ENCODE measurements at places on chromosomes 2 and 18.

DNA sequence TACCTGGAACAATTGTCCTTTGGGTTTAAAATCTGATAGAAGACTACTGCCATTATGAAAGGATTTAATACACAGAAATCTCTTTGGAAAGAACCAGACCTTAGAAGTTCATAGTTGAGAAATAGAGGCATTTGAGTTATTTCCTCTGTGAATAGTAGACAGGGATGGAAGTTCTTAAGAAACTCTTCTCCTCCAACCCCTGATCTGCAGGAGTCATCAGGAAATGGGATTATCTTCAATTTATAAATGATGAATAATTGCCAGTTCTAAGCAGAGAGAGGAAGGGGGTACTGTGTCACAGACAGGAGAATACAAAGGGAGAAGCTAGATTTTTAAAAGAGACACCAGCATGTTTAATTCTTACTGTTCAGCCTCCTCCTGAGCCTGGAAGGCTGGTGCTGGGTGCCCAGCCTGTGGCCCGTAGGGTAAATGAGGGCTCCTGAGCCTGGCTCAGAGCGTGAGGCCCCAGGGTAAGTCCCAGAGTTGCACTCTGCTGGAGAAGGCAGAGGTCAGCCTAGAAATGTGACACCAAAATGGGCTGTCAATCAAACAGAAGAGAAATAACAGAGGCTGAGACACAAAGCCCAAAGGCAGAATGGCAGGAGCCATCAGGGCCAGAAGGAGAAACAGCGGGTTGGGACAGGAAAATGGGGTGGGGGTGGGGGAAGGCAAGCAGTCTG, 58.2 kb upstream of the PKDCC start:
- no peak for DNase-seq

- no peak for DNase-seq
Measured at GRCh38 chr2:201580486-201580885, 62.8 kb downstream of the TMEM237 start.

DNA sequence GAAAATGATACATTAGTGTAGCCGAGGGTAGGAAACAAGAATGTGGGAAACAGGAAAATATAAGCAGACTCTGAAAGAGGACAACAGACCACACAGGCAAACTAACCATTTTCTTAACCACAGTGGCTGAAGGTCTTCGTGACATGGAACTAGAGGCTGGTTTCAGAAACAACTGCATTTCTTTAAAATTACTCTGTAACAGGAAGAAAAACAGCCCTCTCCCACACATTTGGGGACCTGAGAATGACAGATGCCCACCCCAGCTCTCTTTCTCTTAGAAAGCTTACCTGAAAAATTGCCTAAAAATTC, 13.8 kb upstream of the SLC25A52 start:
- no peak for DNase-seq

GRCh38 chr18:37246779-37247340, 318.7 kb downstream of the CELF4 start:
- DNase-seq: no peak

DNA sequence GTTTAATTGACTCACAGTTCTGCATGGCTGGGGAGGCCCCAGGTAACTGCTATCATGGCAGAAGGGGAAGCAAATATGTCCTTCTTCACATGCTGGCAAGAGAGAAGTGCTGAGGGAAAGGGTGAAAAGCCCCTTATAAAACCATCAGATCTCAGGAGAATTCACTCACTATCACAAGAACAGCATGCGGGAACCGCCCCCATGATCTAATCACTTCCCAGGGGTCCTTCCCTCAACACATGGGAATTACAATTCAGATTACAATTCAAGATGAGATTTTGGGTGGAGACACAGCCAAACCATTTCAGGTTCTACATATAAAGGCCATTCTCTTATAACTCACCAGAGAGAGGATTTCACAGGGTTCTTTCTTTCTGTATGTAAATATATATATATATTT, 62.9 kb downstream of the VRK2 start:
- no peak for DNase-seq

GRCh38 chr18:44679914-44680272, 795 bp upstream of the SETBP1 start:
- no peak for DNase-seq

GRCh38 chr18:11570769-11571412, 38.5 kb upstream of the SLC35G4 start:
- DNase-seq: no peak

GRCh38 chr18:45505497-45506206, 109.6 kb upstream of the SLC14A2 start:
- DNase-seq: no peak

- DNase-seq: no peak
Measured at GRCh38 chr2:53813151-53813550, 26.3 kb downstream of the ERLEC1 start.

DNA sequence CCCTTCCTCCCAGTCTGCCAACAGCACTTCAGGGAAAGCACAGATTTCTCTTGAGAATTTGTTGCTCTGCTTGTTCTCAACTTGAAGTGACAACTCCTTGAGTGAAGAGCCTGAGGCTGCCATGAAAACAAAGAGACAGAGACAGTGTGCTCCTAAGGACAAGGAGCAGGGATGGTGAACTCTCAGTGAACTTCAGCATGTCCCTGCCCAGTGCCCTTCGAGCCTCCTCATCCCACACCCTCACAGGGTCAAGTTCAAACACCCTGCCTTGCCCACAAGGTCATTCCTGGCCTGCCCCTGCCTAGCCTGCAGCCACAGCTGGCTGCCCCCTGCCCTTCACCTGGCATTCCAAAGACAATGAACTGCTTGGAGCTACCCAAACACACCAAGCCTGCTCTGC, 343.5 kb upstream of the KLHL29 start:
- DNase-seq: no peak

DNA sequence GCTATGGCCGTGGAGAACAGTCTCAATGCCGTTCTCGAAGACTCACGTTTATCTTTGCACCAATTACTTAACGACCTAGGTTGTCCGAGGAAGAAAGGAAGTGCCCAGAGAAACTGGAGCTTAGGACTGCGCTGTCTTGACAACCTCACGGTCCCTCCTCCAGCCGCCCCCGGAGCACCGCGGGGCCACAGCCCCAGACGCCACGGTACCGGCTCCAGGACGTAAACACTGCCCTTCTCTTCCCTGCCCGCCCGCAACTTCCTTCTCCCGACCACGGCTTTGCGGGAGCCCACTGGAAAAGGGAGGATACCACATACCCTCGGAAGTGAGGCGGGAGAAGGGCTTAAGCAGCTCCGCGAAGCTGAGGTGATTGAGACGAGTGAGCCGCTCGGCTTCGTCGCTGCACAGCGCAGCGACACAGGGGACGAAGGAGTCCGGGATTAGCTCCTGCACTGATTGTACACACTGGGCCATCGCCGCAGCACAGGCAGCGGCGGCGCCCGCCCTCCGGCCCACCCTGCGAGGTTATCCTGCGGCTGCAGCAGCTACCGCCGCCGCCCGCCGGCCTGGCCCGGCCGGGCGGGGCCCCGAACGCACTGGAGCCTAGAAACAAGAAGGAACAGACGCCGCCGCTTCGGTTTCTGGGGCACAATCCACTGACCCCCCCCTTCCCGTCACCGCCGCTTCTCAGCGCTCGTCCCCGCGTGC, 483 bp downstream of the TRAPPC8 start:
- peak; percentile 34 for DNase-seq

DNA sequence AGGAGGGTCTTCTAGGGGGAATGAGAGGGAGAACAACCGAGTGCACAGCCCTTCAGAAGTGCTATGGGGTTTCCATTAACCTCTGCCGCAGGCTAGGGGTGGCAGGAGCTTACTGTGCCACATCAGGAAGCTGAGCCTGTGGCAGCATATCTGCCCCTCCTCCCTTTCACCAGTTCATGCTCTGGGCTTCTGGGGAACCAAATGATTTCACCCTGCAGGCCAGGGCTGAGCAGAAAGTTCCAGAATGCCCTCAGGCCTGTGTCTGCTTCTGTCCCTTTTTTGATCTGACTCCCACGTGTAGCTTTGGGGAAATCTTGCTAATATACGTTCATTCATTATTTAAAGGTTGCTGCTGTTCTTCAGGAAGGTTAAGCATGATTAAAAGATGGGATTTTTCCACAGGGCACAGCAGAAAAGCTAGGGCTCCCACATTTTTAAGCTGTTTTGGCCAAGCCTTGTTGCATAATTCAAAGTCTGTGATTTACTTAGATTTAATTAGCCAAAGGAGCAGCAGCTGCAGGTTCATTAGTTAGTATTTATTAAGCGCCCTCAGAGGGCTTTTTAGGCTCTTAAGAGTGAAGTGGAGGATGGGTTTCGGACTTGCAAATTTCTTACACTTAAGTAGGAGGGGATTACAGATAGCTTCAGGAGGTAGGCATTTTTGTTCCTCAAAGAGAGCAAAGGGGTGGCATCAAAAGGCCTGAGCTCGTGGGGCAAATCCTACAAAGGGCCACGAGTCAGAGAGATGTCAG, 10.2 kb downstream of the TMEM247 start:
- no peak for DNase-seq

- no peak for DNase-seq
Measured at GRCh38 chr18:25288340-25288938, 63.5 kb downstream of the ZNF521 start.

DNA sequence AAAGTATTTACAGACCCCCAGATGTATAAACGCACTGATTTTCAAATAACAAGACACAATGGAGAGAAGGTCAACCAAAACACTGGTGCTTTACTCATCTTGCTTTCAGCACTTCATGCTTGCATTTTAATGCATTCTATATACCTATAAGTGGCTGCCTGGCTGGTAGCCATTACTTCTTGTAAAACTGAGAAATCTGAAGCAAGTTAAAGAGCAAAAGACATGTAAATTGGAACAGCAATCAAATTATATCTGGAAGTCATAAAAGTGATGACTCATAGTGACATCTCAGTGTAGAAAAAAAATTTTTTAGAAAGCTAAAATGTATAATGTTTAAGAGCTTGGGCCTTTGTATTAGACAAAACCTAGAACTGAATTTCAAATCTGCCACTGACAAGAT, 106.2 kb downstream of the CCDC141 start:
- DNase-seq: no peak

GRCh38 chr2:69755862-69756467, 14.0 kb downstream of the ANXA4 start:
- DNase-seq: no peak

GRCh38 chr2:111634050-111634794, 249.8 kb downstream of the ANAPC1 start:
- no peak for DNase-seq

DNA sequence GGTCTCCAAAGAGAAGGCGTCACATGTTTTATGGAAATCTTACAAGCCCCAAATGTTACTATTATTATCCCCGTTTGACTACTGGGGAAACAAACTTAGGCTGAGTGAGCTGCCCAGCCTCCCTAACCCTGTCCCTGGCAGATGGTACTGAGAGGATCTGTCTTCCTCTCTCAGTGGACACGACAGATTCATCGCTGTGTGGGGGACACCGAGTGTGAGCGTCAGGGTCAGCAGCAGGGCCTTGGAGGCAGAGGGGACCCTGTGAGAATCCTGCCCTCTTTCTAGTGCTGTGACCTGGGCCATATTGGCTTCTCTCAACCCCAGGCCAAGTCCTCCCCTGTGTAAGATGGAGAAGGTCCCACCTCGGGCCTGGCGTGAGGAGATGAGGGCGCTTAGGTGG, 27.1 kb upstream of the SMAD7 start:
- DNase-seq: no peak

Data from hippocampal formation (tissue), 2 donors.